ENCODE measurements at places on chromosomes 2 and 18.

- no peak for DNase-seq
Measured at GRCh38 chr18:54558609-54559585, 32.1 kb upstream of the DYNAP start.

DNA sequence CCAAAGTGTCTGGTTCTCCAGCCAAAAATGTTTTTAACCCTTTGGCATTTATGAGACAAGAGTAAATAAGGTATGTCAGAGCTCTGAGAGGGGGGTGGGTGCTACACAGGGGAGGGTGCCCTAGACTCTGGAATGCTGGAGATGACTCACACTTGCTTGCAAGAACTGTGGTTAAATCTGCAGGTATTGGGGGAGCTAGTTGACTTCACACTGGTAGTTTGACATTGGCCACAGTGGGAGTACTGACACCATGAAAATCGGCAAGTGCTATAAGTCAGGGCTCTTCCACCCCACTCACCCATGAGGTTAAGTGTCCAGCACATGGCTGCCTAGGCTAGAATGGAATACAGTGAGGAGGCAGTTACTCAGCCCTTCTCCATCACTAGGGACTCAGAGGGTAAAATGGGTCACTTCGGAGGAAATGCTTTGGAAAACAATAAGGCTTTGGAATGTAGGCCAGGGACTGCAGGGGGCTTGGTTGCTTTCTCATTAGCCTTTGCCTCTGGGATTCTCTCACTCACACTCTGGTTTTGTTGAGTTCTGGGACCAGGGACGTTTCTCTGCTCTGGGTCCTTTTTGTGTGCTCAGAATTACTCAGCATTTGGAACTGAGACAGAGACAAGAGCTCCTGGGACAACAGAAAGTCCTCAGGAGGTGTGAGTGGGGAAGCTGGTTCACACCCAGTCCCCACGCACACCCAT lies 91.6 kb downstream of the ACKR3 start:
- no peak for DNase-seq

- no peak for DNase-seq
Measured at GRCh38 chr2:221554769-221555493, 17.2 kb downstream of the EPHA4 start.

- no peak for DNase-seq
Measured at GRCh38 chr2:30798536-30798991, 8.7 kb downstream of the CAPN13 start.

GRCh38 chr2:169767243-169767888 lies 31.3 kb upstream of the SSB start:
- peak; percentile 18 for DNase-seq

DNA sequence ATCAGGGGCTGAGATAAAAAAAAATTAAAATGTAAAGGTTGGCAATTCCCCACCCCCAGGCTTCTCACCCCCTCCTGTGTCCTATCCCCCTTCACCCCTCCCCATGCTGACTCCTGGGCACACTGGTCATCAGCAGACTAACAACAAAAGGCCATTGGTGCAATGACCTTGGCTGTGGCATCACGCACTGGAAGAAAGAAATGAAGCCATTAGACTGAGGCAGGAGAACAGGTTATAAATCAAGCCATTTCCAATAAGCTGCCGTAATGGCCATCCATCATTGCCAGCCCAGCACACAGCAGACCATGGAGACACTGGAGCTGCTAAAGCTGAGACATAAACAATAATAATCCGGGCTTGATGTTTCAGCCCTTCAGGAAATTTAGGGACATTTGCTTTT lies 342.4 kb upstream of the ETAA1 start:
- no peak for DNase-seq

DNA sequence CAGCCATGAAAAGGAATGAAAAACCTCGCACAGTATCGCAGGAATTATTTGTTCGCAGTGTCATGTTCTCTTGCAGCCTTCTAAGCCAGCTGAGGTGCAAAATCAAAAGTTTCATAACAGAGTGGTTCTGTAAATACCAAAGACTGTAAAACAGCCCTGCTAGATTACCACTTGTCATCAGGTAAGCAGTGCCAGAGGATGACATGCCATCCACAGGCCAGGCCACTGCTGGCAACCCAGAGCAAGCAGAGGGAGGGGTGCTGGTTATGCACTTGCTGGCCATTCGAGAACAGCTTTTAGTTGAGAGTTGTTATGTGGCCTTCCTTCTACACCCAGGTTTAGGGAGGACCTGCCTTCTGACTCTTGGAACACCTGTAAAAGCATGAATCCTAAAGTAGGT lies 114.3 kb upstream of the MGAT5 start:
- DNase-seq = no peak
